ENCODE measurements at places on chromosomes 3 and 15. TPM values are rescaled to one million over a fixed set of nuclear protein-coding genes. Genes with fewer than 3 reads are reported as not detected.
A peak's percentile ranks its signal among the peaks of the same experiment; 100 is the strongest.

DNA sequence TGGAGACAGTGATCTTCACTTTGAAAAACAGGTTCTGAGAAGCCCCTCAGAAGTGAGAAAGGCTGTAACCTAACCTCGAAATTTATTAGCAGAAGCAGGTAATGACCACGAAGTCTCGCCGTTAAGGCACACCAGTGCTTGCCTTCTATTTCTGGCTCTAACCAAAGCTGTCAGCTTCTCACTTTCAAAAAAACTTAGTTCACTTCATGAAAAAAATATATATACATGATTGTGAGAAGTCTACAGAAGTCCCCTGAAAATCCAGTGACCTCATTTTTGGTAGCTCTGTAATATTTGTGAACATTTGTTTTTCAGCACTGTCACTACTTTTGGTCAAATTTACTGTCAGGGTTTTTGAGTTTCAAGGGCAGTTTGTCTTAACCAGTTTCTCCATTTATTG is 19.1 kb upstream of the AKAP13 start:
- no peaks in the 10 kb centered on the region for H3K27me3 ChIP-seq
- H3K4me1 ChIP-seq, result no peaks in the 10 kb centered on the region
- no peak for DNase-seq
- no peak overlapping the region for H3K4me3 ChIP-seq
- H3K36me3 ChIP-seq, result no peaks in the 10 kb centered on the region

GRCh38 chr3:45690336-45691035 is 1.3 kb downstream of the SACM1L start:
- H3K4me1 ChIP-seq, result peaks cover 38% of the 10 kb centered on the region
- peaks cover 11% of the 10 kb centered on the region for H3K27me3 ChIP-seq
- peak overlapping the region; percentile 98 for H3K4me3 ChIP-seq
- H3K27ac ChIP-seq, result peak overlapping the region; percentile 21
- H3K36me3 ChIP-seq, result peaks cover 6% of the 10 kb centered on the region

DNA sequence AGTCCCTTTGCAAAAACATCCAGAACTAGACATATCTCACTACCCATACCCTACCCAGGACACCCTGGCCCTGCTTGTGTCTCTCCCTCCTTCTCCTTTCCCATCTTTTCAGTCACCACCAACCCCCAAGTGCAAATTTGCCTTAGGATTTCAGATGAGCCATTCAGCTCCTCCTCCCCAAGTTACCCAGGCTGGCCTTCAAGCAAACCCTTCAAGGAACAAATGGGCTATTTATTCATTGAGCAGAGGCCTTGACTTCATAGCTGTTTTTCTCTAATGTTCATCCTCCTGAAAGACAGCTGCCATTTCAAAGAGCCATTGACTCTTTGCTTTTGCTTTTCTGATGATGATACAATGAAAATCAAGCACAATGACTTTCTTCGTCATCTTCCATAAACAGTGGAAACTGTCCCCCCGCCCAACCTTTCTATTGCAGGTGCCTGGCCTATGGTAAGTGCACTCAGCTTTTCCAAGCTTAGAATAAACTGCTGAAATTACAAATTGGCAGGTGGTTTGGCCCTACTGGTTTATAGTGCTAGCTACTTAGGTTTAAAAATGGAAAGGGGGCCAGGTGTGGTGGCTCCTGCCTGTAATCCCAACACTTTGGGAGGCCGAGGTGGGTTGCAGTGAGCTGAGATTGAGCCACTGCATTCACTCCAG is 26.1 kb upstream of the KLHL6 start:
- no peaks in the 10 kb centered on the region for H3K36me3 ChIP-seq
- H3K4me3 ChIP-seq, result peak overlapping the region; percentile 48
- H3K4me1 ChIP-seq, result peaks cover 47% of the 10 kb centered on the region
- no peak for DNase-seq

GRCh38 chr3:27483117-27484014 is 818 bp downstream of the SLC4A7 start:
- peak overlapping the region; percentile 99 for H3K27ac ChIP-seq
- peak; percentile 46 for DNase-seq
- peaks cover 35% of the 10 kb centered on the region for H3K4me1 ChIP-seq
- no peaks in the 10 kb centered on the region for H3K36me3 ChIP-seq
- peak overlapping the region; percentile 98 for H3K4me3 ChIP-seq

GRCh38 chr3:64344721-64345207 is 119.5 kb upstream of the PRICKLE2 start:
- H3K36me3 ChIP-seq, result no peaks in the 10 kb centered on the region
- H3K27ac ChIP-seq, result peak overlapping the region; percentile 53
- no peak for DNase-seq
- peaks cover 83% of the 10 kb centered on the region for H3K4me1 ChIP-seq
- peak overlapping the region; percentile 31 for H3K4me3 ChIP-seq

GRCh38 chr3:70111411-70111810 is 111.9 kb downstream of the SAMMSON start:
- H3K36me3 ChIP-seq, result no peaks in the 10 kb centered on the region
- DNase-seq, result no peak
- no peaks in the 10 kb centered on the region for H3K27me3 ChIP-seq
- no peak overlapping the region for H3K27ac ChIP-seq

DNA sequence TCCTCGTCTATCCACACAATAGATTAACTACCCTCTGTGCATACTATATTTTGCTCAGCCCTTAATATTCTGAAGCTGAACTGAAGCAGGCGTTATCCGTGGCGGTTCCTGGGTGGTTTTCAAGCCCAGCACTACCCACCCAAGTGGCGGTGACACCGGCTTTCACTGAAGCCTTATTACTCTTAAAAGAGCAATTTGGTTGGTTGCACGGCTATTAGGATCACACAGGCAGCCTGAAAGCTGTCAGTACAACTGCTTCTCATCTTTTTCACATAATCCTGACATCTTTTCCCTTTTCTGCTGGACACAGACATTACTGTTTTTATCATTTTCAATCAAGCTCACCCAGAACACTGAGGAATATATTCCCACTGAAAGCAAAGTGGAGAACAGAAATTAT is 525.3 kb upstream of the ZNF717 start:
- no peak overlapping the region for H3K27ac ChIP-seq
- DNase-seq, result no peak
- H3K27me3 ChIP-seq, result no peaks in the 10 kb centered on the region
- H3K4me1 ChIP-seq, result no peaks in the 10 kb centered on the region
- no peaks in the 10 kb centered on the region for H3K36me3 ChIP-seq

- H3K27me3 ChIP-seq, result no peaks in the 10 kb centered on the region
- H3K27ac ChIP-seq, result no peak overlapping the region
- H3K4me3 ChIP-seq, result no peak overlapping the region
These were observed 923.1 kb downstream of the TBL1XR1 start for GRCh38 chr3:176274161-176274560.

DNA sequence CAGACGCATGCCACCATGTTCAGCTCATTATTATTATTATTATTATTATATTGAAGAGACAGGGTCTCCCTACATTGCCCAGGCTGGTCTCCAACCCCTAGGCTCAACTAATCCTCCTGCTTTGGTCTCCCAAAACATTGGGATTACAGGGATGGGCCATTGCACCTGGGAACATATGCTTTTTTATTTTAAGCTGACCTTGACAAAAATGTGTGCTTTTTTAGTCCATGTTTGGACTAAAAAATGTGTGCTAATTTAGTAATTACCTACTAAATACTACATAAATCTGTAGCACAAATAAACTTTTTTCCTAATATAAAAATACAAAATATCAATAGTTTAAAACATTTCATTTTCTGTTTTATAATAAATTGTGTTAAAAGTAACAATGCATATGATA is 693.2 kb downstream of the ROBO1 start:
- no peak overlapping the region for H3K27ac ChIP-seq
- DNase-seq, result no peak
- peaks cover 3% of the 10 kb centered on the region for H3K4me1 ChIP-seq
- no peaks in the 10 kb centered on the region for H3K36me3 ChIP-seq

GRCh38 chr3:4449043-4449805 is 17.8 kb downstream of the SUMF1 start:
- H3K36me3 ChIP-seq, result peaks cover 2% of the 10 kb centered on the region
- no peak overlapping the region for H3K27ac ChIP-seq
- H3K4me3 ChIP-seq, result no peak overlapping the region
- H3K27me3 ChIP-seq, result no peaks in the 10 kb centered on the region
- no peak for DNase-seq

GRCh38 chr3:172246107-172246844 is 202.0 kb downstream of the GHSR start:
- DNase-seq, result no peak
- H3K4me1 ChIP-seq, result peaks cover 8% of the 10 kb centered on the region
- peaks cover 30% of the 10 kb centered on the region for H3K36me3 ChIP-seq
- H3K4me3 ChIP-seq, result no peak overlapping the region
- H3K27me3 ChIP-seq, result no peaks in the 10 kb centered on the region
- H3K27ac ChIP-seq, result no peak overlapping the region

DNA sequence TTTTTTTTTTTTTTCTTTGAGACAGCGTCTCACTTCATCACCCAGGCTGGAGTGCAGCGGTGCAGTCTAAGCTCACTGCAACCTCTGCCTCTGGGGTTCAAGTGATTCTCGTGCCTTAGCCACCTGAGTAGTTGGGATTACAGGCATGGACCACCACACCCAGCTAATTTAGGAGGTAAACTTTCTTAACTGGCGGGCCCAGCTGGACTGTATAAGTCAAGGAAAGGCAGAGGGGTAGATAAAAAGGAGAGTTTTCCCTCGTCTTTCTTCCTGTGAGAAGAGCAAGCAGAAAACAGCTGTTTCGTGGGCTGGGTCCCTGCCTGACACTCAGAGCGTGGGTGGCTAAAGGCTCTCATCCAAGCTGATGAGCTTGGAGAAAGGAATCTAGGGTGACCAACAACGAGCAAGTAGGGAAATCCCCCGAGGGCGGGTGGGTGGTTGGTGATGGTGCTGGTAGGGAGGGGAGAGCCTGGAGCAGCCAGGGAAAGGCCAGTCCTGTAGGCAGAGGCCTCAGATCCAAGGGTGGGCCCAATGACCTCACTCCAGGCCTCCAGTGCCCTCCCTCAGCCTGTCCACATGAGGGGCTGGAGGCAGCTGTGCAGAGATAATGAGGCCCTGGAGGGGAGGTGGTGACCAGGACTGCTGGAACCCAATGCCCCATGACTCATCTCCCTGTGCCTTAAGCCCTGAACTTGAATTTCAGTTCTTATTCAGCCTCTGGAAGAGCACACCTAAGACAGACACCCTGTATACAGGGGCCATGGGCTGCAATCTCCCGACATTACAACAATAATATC is 43.1 kb upstream of the LIMD1 start:
- H3K27me3 ChIP-seq, result no peaks in the 10 kb centered on the region
- DNase-seq, result no peak
- H3K4me1 ChIP-seq, result peaks cover 20% of the 10 kb centered on the region
- H3K36me3 ChIP-seq, result peaks cover 10% of the 10 kb centered on the region

DNA sequence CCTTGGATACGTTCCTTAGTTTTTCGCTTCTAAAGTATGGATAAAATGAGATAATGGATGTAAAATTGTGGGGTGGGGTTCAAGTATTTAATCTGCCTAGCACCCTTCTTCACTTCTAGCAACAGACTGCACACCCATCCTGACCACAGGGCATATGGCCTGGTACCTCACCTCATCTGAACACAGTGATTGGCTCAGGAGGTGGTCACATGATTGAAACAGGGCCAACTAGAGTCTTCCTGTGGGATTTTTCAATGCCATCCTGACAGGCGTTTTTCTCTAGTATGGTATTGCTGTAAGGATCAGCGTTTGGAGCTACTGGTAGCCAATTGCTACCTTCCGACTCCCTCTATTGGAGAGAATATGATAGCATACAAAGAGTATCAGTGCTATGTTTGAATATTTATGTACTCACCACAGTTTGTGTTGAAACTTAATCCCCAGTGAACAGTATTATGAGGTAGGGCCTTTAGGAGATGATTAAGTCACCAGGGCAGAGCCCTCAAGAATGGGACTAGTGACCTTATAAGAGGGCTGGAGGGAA is 172.2 kb downstream of the PPM1L start:
- no peak overlapping the region for H3K27ac ChIP-seq
- H3K4me1 ChIP-seq, result peaks cover 16% of the 10 kb centered on the region

- H3K4me1 ChIP-seq, result no peaks in the 10 kb centered on the region
- H3K36me3 ChIP-seq, result peaks cover 3% of the 10 kb centered on the region
- no peak overlapping the region for H3K27ac ChIP-seq
- DNase-seq, result no peak
- no peak overlapping the region for H3K4me3 ChIP-seq
These were observed 400.3 kb downstream of the TBC1D5 start for GRCh38 chr3:17342119-17342518.

DNA sequence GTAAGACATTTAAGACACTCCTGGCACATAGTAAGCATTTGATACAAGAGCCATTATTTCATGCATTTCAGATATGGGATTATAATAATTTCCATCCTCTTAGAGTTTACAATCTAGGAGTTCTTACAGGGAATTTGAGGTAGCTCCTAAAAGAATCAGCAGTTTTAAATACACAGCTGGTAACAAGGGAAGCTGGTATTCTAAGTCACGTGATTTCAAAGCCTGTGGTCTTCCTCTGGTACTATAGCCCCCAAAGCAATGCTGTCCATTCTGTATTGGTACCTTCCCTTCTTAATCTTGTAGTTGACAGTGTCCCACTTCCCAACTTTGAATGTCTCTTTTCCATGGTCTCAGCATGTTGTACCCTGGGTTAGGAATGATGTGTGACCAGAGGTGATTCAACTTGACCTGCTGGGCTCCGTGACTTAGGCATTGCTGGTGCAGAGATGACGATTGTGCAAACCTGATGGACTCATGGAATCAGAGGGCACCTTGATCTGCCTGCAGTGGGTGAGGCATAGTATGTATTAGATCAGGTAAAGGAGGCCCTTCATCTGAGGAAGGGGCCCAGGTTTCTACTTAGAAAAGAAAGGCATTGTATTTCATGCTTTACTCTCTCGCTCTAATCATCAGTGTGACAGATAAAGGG is 122.9 kb downstream of the AKAP13 start:
- H3K4me1 ChIP-seq, result peaks cover 46% of the 10 kb centered on the region
- H3K27me3 ChIP-seq, result no peaks in the 10 kb centered on the region
- no peak overlapping the region for H3K4me3 ChIP-seq

DNA sequence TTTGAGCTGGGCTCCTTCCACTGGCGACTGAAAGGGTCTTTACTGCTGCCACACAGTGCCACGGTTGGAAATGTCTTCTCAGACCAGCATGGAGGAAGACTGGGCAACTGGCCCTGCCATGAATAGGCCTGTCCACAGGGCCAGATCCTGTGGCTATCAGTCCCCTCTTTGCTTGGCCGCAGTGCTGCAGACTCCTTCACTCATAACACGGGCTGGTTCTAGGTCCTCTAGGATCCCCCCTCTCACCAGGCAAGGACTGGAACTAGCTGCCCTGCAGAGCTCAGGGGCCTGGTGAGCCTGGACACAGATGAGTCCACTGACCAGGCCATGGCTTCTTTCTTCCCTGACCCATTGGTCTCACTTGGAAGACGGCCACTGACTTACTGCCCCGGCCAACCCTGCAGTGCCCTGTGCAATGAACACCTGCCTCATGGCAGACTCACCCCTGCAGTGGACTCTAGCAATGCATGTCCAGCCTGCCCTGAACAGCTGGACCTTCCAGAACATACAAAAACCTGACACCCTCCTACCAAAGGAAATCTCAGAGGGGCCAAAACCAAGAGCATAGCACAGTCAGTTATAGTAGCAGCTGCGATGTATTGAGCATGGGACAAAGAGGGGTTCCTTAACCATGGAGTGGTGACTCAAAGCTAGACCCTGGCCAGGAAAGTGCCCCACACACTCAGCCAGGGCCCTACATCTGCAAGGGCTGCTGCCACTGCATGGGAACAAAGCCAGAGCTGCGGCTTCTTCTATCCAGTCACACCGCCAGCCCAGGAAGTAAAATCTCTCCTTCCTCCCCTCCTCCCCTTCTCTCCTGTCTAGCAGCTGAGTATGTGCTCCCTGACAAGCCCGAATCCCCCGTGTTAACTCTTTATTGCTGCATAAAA is 72.1 kb upstream of the ITGA11 start:
- H3K36me3 ChIP-seq, result no peaks in the 10 kb centered on the region
- H3K27me3 ChIP-seq, result no peaks in the 10 kb centered on the region
- peaks cover 7% of the 10 kb centered on the region for H3K4me1 ChIP-seq

The OR5H14 gene
- not detected for total RNA-seq

The MESP2 gene
- total RNA-seq, result 0.36 TPM

The TMCC1 gene
- 35.4 TPM for total RNA-seq

The ZNF621 gene
- 32.6 TPM for total RNA-seq

The BOC gene
- total RNA-seq, result 130 TPM

The TMEM212 gene
- total RNA-seq, result not detected

Measured in neural crest cell (in vitro differentiated cells).